Stimulated activated CD4-positive, alpha-beta T cell treated with anti-CD3 and anti-CD28 coated beads, Interleukin-1b, Interleukin-23, amount 100 ng/mL, for 24 hours (primary cell): ENCODE measurements at places on chromosomes 11 and 22.
A peak's percentile ranks its signal among the peaks of the same experiment; 100 is the strongest.

- no peak for DNase-seq
These were observed 18.3 kb upstream of the ACCSL start for GRCh38 chr11:44029507-44029845.

- no peak for DNase-seq
These were observed 138.5 kb upstream of the CTSC start for GRCh38 chr11:88475991-88476418.

DNA sequence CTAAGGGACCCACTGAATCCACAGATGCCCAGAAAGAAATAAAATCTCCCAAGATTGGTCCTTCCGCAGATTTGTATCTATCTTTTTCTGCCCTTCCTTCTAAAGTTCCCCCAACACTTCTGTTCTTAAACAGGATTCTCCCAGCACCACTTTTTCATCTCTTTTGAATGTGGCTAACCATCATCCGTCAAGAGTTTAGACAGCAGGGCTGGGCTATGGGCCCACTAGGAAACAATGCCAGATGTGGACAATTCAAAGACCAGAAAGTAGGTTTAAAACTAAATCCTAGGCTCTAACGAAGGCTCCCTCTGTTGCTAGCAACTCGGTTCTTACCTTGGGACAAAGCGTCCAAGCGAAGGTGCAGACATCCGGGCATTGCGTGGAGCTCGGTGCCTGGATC, 100.0 kb downstream of the AMBRA1 start:
- no peak for DNase-seq

DNA sequence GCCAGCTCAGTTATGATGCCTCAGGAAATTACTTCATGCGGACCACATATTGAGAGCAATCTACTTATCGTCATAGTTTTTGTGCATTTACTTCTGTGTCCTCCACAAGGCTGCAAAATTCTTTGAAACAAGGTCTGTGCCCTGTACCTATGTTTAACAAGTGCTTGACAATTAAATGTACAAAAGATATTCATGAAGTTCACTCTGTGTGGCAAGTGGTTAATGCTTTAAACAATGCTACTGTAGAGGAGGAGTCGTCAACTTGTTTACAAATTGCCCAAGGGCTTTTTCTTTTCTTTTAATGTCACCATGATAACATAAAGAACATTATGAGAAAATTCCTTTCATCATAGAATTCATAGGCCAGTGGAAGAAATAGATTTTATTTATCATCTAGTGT, 871.5 kb upstream of the CCDC90B start:
- DNase-seq: no peak

DNA sequence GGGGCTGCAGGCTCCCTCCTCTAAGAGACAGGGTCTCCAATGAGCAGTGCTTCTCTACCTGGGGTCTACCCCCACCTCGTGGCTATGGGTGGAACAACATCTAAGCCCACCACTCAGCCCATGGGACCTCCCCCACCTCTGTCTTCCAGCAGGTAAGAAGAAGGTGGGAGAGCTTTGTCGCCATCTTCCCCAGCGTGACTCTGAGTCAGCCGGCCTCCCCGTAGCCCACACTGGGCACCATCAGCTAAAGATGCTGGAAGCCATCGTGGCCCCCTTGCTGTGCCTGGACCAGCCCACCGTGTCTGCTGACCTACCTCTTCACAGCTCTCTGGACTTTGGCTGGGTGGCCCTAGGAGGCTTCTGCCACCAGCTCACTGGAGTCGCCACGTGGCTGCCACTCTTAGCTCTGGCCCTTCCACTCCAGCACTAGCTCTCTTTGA, 944 bp downstream of the C11orf86 start:
- DNase-seq: no peak

- no peak for DNase-seq
These were observed 31.5 kb upstream of the GLYATL1 start for GRCh38 chr11:58907780-58908179.

DNA sequence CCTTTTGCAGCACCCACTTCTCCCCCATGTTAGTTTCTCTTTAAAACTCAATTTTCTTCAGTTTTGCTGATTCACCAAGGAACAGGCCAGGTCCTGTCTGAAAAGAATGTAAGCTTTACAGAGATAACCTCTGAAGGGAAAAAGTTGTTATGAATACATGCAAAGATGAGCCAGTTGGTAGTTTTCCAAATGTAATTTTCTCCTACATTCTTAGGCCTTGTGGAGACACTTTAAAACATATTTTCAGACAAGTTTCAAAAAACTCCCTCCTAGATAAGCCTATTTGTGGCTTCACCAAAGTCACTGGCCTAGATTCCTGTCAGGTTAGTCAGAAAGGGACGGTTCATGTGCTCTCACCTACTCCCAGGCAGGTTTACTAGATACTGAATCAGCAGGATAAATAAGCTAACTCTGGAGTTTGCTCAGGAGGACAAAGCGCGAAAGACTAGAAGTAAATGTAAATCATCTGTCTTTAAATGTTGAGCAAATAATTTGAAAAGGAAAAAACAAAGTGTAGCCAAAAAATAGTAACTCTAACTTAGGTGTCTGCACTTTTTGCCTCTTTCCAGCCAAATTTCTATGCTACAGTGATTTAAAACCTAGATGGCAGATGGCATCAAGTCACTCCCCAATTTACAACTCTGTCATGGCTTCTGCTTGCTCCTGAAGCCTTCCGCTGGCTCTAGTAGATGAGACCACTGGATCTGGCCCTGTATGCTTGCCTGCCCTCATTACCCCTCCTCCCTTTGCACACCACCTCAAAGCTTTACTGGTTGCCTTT, 4.9 kb upstream of the ATP6V1E1 start:
- DNase-seq: no peak

GRCh38 chr11:29534836-29535235, 482.0 kb downstream of the KCNA4 start:
- DNase-seq: no peak

DNA sequence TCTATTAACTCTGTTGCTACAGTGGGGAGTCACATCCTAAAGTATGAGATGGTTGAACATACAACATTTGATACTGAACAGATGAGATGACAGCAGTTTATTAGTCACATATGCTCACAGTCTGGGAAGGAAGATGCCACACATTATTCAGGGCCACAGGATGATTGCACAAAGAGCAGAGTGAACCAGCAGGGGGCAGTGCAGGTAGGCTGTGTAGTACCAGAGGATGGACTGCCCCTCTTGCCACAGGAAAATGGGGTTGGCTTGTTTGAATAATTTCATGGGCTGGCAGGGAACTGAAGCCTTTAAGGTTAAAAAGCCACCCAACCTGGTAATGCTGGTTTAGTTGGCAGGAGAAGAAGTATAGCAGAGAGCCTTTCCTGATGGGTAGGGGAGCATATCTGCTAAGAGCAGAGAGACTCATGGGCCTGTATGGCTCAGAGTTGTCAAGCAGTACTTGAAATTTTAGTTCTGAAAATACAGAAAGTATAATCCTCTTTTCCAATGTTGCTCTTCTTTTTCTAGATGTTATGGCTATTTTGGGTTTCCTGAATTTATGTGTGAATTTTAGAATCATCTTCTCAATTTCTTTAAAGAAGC, 180.4 kb upstream of the B3GAT1 start:
- peak; percentile 3 for DNase-seq

- no peak for DNase-seq
These were observed 8.3 kb downstream of the SEC14L6 start for GRCh38 chr22:30538280-30538679.

DNA sequence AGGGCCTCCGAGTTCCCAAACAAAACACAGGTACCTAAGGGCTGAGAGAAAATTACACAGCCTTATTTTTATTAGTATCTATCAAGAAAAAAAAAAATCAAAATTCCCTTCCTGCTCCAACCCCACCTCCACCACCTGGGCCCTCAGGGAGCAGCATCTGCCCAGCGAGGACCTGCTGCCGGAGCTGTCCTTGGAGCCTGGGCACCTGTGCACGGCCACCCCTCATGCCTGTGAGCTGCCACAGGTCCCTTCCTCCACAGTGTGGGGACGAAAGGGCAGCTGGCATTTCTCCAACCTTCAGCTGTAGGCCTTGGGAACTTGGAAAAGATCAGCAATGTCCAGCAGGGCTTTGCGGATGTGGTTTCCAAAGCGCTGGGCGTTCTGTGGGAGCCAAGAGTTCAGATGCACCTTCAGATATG, 6.3 kb upstream of the SYCE3 start:
- DNase-seq: no peak

DNA sequence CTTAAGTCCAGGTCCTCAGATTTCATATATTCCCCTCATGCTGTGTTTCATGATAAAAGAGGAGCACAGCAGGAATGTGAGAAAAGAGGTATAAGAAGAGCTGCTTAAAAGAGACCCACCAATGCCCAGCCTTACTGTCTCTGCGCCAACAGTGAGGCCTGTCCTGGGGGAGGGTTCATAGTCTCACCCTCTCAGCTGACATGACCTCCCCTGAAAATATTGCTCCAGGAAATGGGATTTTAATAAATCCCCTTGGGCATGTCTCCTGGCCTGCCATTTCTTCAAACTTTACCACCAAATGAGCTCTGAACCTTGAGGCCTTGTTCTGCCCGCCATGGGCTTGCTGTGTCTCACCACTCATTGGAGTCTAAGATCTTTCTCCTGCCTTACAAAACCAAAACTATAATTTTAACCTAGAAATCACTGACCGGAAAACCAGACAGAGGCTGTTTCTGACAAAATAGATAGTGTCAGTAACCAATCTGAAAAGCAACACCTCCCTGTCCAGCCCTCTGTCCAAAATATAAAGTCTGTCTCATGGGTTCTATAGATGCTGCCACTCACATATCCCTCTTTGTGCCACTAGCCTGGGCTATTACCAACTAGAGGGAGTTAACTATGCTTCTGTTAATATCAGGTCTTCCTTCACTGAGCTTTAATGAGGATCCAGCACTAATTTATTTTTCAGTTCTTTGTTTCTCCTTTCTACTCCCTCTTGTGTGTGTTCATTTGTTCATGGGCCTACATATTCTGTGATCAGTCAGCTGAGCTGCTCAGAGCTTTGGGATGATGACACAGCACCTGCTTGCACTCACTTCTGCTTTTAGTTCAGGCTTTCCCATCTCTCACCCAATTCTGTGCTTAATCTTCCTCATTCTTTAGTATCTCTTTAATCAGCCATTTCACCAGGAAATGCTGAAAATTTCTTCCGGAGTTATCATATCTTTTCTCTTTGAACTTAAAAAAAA, at the start of gene OR2AG2:
Gene OR2AG2, minus strand, starts transcription at position 51 of the 968 bp plus-strand sequence. CDS start 3,019 bp downstream, outside the sequence.
- no peak for DNase-seq
